ENCODE measurements at places on chromosomes 1 and 21.

DNA sequence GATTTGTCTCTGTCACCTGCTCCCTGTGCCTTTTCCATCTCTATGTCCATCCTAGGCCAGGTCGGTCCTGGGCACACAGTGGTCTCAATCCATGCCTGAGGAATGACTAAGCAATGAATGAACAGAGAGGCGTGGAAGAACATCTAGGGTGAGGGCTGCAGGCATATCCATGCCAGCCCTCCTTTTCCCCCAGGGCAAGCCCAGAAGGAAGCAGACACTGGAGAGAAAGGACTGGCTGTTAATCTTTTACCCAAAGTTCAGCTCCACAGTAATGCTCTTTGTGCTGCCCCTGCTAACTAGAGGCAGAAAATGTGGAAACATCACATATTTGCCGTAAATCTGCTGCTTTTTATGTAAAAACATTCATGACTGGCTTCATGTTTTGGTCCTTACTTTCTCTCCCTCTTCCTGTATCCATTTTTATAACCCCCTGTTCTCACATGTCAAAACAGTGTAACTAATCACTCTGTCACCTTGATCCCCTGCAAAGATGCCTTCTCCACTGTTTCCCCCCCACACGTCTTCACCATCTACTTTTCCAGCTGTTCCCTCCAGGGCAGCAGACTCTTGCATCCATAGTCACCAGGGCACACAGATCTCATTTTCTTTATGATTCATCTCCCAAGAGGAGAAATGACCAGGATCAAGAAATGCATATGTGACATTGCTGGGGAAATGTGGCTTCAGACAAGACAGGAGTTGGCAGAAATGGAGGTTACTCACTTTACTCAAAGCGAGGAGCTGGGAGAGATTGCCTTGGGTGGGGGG, 166.4 kb upstream of the PROX1 start:
- no peak for DNase-seq

- no peak for DNase-seq
Measured at GRCh38 chr1:54259546-54260140, 59.7 kb downstream of the MRPL37 start.

GRCh38 chr1:60367532-60367931, 294.0 kb upstream of the C1orf87 start:
- no peak for DNase-seq

GRCh38 chr1:88998716-88999115, 6.3 kb upstream of the KYAT3 start:
- no peak for DNase-seq

GRCh38 chr1:108583757-108584427, 24.0 kb downstream of the EEIG2 start:
- no peak for DNase-seq

GRCh38 chr1:183543619-183544204, 46.5 kb downstream of the NCF2 start:
- DNase-seq: no peak

GRCh38 chr1:7508934-7509519, 262.1 kb upstream of the VAMP3 start:
- DNase-seq: no peak

- no peak for DNase-seq
Measured at GRCh38 chr1:229410370-229410691, 23.6 kb downstream of the ACTA1 start.

DNA sequence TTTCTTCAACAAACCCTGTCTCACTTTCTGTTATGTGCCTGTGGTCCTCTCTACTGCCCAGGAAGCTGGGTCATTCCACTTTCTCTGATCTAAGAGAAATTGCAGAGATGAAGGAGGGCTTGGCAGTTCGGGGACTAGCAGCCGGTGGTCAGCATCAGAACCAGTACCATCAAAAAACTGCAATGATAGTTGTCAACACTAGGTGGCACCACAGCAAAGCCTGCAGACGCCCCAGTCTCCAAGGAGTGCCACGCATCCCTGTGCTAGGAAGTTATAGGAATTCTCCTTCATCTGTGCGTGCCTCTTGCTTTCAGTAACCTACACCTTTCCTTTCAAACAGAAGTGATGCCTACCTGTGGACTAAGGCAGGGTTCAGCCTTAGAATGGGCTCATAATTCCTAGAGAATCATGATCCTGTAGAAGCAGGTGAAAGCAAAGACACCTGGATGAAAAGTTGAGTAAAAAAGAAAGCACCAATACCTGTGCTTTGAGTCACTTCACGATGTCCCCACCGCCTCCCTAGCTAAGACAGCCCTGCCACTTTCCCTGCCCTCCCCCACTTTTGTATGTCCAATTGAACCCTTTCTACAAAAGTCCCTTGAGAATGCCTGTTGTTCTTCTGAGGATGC, 129.2 kb downstream of the ADAMTS1 start:
- DNase-seq: no peak

GRCh38 chr1:228650141-228650540, 85.1 kb upstream of the RHOU start:
- no peak for DNase-seq

- DNase-seq: no peak
Measured at GRCh38 chr1:228315484-228315944, 91.1 kb downstream of the TRIM11 start.

DNA sequence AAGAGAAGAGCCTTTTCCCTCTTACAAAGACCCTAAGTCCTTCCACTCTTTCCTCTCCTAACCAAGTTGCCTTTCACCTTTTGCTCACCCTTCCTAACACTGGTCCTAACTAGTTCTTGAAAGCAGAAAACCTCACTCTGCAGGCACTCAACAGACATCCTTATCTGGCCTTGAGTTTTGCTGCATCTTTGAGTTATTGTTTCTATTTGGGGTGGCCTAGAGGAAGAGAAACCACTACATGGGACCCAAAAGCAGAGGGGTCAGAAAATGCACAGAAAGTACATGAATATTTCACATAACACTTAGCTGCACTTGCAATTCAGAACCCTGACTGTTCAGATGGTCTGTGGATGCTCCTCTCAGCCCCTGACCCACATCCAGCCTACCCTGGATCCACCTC, 178.3 kb upstream of the SYT6 start:
- no peak for DNase-seq

- DNase-seq: no peak
Measured at GRCh38 chr1:208521534-208521933, 277.4 kb upstream of the PLXNA2 start.

- peak; percentile 62 for DNase-seq
Measured at GRCh38 chr1:24748191-24749121, 3.2 kb downstream of the CLIC4 start.

DNA sequence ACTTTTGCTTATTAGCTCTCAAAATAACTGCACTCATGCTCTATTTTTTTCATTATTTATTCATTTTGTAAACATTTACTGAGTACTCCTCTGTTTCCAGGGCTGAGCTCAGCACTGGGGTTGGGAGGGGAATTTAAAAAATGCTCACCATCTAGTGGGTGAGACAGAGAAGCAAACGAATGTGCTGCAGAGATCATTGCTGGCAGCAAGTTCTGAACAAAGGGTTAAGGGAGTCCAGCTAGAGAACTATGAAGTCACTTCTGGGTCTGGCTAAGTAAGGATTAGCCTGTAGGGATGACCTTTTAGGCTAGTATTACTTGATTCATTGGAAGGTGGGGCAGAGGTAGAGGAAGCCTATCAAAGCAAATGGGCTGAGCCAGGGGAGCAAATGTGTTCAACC, 99.1 kb upstream of the ZNF644 start:
- DNase-seq: no peak

GRCh38 chr1:154972213-154972516, 1.6 kb upstream of the SHC1 start:
- no peak for DNase-seq

DNA sequence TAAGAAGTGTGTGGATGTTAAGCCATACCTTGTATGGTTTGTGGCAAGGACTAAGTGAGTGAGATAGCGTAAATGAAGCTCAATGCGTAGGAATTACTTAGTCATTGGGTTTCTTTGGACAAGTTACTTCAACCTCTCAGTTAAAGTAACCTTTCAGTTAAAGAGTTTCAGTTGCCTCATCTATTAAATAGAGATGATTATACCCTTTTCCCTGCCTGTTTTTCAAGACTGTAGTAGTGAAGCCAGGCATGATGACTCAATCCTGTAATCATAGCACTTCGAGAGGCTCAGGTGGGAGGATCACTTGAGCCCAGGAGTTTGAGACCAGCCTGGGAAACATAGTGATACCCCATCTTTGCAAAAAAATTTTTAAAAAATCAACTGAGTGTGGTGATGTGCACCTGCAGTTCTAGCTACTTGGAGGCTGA, 6.3 kb downstream of the ZMPSTE24 start:
- DNase-seq: no peak

- DNase-seq: no peak
Measured at GRCh38 chr1:25912076-25912831, 6.0 kb upstream of the STMN1 start.

GRCh38 chr1:111989531-111990025, at the start of gene KCND3:
TSS of gene KCND3 (minus strand) at chr1:111989668.
- DNase-seq: no peak

GRCh38 chr1:184082541-184083415, 31.2 kb downstream of the TSEN15 start:
- no peak for DNase-seq

DNA sequence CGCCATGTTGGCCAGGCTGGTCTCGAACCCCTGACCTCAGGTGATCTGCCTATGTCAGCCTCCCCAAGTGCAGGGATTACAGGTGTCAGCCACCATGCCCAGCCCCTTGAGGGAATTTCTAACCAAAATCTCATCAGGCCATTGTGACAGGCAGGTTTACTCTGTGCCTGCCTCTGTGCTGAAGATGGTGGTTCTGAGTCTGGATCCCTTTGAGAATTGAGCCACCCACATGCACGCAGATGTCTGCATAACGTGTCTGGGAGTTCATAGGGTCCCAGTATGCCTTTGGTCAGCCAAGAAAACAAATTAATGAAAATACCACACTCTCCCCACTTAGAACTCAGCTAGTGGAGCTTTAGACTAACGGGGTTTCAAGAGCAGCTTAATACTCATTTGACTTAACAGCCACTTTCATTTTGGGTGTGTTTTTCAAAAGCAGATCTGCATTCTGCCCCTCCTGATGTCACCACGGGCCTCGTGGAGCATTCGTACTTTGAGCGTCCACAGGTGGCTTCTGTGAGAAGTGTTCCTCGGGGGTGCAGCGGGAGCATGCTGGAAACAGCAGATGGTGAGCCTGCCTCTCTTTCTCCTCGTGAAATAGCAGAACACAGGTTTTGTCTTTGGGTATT, 45.3 kb downstream of the DIP2A start:
- peak; percentile 24 for DNase-seq

- DNase-seq: no peak
Measured at GRCh38 chr1:86388777-86389176, 7.3 kb downstream of the ODF2L start.

DNA sequence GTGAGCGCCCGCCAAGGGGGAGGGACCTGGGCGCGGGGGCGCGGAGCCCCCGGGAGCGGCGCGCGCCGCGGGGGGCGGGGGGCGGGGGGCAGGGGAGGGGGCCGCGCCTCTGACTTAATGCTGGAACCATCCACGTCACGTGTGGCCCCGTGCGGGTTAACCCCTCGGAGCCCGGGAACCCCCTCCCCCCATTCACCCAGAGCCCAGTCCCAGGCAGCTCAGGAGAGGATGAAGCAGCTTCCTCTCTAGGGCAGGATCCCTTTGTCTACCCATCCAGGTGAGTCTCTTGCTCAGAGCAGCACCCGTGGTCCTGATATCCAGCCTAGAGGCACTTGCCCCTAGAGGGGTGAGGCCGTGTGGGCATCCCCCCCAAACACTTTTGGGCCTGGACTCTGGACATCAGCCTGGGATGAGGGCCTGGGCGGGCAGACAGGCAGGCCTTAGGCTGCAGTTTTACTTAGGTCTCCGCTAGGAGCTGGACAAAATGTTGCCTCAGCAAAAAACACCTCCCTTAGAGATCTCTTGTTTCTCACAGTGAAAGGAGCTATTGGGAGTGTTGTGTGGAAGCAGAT, at the start of gene ALX3:
Gene ALX3, minus strand, starts transcription at position 2 of the 572 bp plus-strand sequence. CDS start 60 bp downstream, outside the sequence.
- DNase-seq: no peak

DNA sequence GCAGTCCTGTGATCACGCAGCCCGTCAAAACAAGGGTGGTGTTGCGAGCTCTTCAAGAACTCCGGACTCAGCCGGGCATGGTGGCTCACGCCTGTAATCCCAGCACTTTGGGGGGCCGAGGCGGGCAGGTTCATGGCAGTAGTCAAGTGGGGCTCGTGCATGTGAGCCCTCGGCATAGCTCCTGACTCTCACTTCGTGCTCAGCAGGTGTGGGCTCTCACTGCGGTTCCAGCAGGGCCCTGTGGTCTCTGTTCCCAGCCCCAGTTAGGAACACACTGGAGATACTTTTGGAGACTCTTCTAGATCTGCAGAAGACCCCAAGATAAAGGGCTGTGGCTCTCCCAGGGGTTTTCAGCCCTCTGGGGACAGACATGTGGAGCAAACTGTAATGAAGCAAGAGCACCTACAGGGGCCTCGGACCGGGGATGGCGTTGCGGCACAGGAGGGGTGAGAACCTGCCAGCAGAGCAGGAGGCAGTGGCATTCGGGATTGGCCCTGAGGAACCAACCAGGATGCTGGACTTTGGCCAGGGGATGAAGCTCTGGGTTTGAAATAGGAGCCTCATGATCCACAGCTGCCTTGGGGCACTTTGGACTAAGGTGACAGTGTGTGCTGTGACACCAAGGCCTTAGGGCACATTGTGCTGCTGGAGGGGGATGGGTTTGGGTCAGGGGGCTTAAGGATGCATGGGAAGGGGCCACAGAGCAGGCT, 443.2 kb downstream of the CAMTA1 start:
- no peak for DNase-seq

DNA sequence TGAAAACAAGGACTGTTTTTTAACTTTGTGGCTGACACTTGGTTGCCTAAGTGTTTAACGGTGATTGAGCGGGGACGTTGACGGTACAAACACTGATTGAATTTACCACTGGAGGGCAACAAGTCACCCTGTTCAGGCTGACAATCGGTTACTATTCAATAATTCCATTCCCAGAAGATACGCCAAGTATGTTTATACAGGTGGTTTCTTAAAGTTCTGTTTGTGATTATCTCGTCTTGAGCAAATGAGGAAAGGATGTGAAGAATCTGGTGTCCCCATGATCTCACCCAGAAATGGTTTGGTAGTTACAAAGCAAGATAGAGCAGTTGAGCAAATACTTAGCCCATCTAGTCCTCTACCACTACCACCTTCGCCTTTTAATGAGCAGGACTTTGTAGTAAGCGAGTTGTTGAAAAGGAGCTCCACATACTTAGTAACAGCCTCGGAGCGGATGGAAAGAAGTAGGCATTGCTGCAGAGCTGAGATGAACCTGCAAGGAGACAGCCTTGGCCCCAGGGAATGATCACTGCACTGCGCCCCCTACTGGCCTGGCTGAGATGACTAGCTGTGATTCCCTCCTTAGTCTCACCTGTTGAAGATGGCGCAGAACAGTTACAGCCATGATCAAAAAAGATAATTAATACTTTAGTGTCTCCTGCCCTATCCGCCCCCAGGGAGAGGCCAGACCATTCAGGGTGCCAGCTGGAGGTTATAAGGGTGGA, 36.3 kb downstream of the IFNAR1 start:
- DNase-seq: peak; percentile 80

All from CD4-positive, alpha-beta T cell treated with Interleukin-15 for 1 hour (primary cell).